ENCODE measurements at places on chromosomes 4 and X.

DNA sequence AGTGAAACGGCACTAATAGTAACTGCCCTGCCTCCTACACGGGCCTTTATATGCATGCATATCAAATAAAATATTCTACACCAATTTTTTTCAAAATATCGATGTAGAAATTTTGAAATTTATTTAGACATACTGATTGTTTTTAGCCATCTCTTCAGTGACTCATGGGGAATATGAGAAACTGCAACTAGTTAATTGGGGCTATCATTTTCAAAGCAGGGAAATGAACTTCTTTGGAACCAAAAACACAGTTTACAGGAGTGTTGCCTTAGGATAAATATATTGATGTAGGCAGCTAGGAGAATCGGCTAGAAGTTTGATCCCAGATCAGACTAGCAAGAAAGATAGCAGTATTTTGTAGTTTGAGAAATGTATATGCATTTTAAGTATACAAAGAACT is 1010.8 kb upstream of the AGA start:
- no peak for DNase-seq

DNA sequence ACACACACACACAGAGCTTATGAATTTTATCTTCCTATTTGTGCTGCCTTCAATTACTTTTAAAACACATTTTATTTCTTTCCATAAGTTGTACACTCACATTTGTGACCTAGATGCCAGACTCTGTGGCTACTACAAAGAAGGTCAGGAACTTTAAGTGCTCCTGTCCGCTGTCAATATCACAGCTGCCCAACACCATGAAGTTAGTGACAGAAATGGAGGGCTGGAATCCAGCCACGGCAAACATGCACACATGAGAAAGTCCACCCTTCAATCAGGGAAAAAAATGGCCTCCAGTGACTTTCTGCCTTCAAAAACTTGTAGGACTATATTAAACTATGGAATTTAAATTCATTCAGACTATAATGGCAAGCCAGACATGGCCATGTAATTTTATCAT is 334.4 kb upstream of the FSTL5 start:
- DNase-seq: no peak

DNA sequence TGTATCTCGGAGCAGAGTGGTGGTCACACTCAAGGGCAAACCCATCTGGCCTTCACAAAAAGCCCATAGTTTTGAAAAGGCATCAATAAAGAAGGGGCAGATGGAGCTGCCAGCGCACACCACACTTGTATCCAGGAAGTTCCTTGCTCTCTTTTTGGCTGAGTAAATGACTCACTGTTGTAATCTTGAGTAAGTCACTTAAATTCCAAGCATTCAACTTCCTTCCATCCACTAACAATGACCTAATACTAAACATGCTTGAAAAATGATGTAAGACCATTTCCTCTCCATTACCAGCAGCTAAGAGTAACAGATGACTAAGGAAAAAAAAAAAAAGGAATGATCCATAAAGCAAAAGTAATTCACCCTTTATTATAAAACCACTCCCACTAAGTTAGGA is 32.4 kb upstream of the MYOZ2 start:
- DNase-seq: no peak

DNA sequence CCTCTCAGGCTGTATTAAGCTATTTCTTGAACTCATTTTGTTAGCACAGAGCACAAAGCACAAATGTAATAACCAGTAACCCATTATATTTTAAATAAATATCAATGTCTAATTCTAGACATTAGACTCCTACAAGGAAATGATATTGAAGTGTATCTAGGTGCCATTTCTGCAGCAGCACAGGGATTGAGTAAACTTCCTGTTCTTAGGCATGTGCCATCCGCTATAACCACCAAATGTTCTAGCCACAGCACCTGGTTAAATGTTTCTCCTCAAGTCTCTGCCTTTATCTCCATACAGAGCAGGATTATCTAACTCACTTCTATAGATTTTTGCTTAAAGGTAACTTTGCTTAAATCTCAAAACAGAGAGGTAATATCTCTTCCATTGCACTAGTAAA is 51.4 kb downstream of the SGMS2 start:
- DNase-seq: no peak

- DNase-seq: no peak
These were observed 98.9 kb upstream of the BLTP1 start for GRCh38 chr4:122053186-122053585.

- no peak for DNase-seq
These were observed 32.1 kb upstream of the AMBN start for GRCh38 chr4:70559924-70560323.

GRCh38 chrX:24026432-24026831 is 554 bp downstream of the KLHL15 start:
- DNase-seq: no peak

DNA sequence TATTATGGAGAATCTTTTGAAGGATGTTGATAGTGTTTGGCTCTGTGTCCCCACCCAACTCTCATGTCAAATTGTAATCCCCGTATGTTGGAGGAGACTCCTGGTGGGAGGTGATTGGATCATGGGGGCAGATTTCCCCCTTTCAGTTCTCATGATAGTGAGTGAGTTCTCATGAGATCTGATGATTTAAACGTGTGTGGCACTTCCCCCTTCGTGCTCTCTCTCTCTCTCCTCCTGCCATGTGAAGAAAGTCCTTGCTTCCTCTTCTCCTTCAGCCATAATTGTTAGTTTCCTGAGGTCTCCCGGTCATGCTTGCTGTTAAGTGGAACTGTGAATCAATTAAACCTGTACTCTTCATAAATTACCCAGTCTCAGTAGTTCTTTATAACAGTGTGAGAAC is 166.1 kb upstream of the NUDT6 start:
- no peak for DNase-seq

- peak; percentile 91 for DNase-seq
These were observed 53.3 kb upstream of the LAS1L start for GRCh38 chrX:65587616-65588526.

- no peak for DNase-seq
These were observed 510.1 kb upstream of the AADAT start for GRCh38 chr4:170599894-170600293.

DNA sequence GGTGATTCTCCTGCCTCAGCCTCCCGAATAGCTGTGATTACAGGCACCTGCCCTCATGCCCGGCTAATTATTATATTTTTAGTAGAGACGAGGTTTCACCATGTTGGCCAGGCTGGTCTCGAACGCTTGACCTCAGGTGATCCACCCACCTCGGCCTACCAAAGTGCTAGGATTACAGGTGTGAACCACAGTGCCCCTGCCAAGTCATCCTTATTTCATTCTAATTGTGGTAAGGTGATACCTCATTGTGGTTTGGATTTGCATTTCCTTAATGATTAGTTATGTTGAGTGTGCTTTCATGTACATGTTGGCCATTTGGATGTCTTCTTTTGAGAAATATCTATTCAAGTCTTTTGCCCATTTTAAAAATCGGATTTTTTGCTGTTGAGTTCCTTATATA is 93.0 kb downstream of the USP9X start:
- DNase-seq: no peak

DNA sequence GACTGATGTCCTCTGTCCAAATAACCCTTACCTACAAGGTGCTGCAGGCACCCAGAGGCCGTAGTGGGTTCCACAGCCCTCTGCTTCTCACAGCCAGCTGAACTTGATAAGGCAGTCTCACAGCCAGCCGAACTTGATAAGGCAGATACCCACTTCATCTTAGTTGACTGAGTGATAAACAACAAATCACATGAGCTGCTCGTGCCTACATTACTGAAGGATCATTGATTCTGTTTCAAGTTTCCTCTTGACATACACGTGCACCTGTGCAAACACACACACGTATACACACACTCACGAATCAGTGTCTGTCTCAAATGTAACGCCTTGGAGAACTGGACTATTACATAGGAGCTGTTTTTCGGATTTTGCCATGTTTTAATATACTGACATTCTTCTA is 276.3 kb downstream of the DCTD start:
- no peak for DNase-seq

DNA sequence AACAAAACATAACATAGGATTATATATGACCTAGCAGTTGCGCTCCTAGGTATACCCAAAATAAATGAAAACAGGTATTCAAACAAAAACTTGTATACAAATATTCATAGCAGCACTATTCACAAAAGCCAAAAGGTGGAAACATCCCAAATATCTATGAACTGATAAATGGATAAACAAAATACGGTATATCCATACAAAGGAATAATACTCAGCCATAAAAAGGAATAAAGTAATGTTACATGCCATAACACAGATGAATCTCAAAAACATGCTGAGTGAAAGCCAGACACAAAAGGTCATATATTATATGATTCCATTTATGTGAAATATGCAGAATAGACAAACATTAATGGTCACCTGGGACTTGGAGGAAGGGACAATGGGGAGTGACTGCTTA is 5.2 kb downstream of the WNK3 start:
- no peak for DNase-seq

DNA sequence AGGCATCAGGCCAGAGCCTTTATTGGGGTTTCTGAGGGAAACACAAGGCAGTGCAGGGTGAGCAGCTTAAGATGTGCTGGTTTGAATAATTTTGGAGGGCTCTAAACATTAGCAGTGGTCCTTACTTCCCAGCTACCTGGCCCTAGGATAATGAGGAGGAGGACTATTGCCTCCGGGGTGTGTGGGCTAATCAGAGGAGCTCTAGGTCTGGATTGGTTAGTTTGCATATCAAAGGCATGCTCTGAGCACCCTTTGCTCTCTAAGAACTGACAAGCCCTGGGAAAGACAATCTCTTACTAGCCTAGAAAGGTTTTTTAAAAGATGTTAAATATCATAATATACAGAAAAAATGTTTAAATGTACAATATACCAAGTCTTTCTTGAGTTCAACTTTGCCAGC is 58.4 kb downstream of the RXFP1 start:
- no peak for DNase-seq

DNA sequence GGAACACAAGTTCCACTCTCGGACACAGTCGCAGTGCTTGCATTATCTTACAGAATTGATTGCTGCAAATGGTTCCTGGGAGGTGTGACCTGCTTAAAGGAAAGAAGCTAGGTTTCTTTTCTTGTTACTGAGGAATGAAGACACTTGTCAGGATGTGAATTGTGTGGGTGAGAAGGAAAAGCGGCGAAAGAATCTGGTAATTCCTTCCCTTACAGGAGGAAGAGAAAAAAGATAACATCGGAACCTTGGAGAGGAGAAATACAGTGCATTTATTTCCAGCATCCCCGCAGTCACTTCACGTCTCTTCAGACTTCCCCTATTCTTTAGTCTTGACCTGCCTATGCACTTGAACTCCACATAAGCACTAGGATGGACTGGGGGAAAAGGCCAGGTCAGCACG is 389 bp upstream of the CCSER1 start:
- no peak for DNase-seq

- DNase-seq: no peak
These were observed 547.2 kb upstream of the DIPK2B start for GRCh38 chrX:45747905-45748304.

- DNase-seq: no peak
These were observed 46.2 kb downstream of the CXCL13 start for GRCh38 chr4:77651820-77652219.

GRCh38 chrX:101682723-101683122 is 23.1 kb upstream of the ARMCX2 start:
- no peak for DNase-seq

- DNase-seq: no peak
These were observed 369.6 kb upstream of the SLC7A11 start for GRCh38 chr4:138611721-138612120.

All from esophagus muscularis mucosa (tissue), 4 donors.